ENCODE measurements at places on chromosomes 7 and 10.

DNA sequence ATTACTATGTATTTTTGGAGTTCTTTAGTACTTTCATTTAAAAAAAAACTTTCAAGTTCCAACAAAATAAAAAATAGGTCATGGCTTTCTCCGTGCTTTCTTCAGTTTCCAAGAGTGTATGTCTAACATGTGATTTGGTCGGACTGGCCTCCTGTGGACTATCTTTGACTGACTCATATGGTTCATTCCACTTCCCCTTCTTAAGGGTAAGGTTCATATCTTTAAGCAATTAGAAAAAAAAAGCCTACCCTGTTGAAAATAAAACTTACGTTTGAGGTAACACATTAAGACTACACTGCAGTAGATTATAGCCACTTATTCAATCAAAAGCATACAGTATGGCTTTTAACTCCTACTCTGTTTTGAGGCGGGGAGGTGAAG, 112.8 kb upstream of the AHR start:
- DNase-seq = no peak

GRCh38 chr10:34396663-34397062, 418.4 kb downstream of the PARD3 start:
- no peak for DNase-seq

DNA sequence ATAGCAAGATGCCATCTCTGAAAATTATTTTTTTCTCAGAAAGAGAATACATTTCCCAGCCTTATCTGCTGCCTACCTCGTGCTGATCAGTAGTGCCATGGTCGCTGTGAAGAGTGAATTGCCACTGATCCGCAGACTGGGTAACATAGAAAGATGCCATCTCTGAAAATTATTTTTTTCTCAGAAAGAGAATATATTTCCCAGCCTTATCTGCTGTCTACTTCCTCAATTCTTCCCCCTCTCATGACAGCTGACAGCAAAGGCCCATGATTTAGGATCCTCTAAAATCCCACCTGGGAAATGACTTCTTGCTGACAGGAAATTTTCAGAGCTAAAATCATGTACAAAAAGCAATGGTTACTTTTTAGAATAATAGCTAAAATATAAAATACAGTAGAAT, 92.5 kb upstream of the AHR start:
- DNase-seq = no peak

GRCh38 chr10:107553470-107553869, 389.0 kb upstream of the SORCS1 start:
- DNase-seq = no peak

GRCh38 chr7:146146831-146147486, 30.4 kb downstream of the CNTNAP2 start:
- DNase-seq = no peak

DNA sequence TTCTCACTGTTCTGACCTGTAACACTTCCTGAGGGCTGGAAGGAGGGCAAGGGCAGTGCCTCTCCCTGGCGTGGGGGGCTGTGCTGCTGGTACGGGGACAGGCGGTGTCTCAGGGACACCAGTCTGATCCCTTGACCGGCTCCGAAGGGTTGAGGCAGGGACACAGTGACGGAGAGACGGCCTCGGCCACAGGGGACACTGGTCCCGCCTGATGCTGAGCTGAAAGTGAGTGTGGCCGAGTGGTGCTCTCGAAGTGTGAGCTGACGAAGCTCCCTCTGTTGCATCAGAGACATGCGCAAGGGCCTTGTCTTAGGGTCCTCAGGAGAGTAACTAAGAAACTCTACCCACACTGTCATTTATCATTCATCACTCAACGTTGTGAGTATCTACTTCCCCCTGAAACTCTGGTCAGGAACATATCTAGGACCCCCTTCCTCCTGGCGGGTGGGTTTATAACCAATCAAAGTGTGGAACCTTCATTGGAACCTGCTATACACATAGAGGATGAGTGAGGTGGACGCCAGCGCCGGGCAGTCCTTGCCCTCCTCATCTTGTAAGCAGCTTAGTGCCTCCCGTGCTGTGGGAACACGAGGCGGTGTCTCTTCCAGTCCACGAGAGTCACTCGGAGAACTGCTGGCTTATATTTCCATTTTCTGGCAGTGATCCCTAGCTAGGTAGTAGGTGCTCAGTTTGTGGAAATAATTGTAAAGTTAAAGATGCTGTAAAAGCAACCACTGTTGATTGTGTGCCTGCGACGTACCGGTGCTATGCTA, 283.1 kb downstream of the DNAJB6 start:
- no peak for DNase-seq

DNA sequence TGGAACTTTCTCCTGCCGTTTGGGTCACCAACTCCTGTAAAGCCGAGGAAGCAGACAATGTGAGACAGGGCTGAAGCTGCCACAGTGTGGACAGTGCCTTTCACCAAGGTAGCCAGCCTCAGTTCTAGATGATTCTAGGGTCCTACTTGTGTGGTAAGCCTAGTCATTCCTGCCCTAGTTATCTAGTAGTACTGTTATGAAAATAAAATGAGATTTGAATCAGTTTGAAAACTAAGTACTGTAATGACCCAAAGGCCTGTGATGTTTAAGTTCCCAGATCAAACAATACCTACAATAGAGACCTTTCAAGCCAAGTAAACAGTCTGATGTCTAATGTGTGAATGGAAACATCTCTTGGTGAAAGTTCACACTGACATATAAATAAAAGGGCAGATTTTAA, 37.1 kb downstream of the POLL start:
- DNase-seq = no peak

DNA sequence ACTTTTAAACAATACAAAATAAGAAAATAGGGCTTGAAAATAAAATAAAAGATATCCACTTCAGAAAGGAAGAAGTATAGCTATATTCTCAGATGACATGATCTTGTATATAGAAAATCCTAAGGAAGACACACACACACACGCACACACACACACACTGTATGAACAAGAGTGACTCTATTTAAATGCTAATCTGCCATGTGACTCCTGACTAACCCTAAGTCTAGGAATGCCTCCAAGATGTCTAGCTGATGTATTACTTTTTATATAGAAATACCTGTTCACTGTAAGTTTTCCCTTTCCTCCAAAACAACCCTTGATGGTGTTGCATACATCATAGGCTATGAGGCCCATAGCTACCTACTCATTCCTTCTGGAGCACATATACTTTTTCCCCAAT, 173.1 kb upstream of the LRRTM3 start:
- no peak for DNase-seq

GRCh38 chr7:48416327-48416908, 245.2 kb downstream of the ABCA13 start:
- no peak for DNase-seq

All from progenitor cell of endocrine pancreas (in vitro differentiated cells).